Cardiac fibroblast (primary cell): ENCODE measurements at places on chromosomes 11 and 22.

- no peak for DNase-seq
Observed at GRCh38 chr11:72581067-72581466, 93.2 kb downstream of the PDE2A start.

DNA sequence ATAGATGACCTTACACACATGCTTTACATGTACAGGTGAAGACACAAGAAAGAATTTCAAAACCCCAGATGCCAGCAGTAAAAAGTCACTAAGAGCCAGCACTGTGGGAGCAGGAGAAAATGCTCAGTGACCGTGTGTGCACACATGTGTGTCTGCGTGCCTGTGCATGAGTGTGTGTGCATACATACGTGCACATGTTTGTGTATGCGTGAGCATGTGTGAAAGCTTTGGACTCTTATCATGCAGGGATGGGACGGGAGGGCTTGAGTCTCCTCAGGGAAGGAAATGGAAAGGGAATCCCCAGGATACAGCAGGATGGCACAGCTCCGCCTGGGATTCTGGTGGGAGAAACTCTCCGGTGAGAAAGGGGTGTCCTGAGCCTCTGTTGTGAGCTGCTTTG lies 121.5 kb upstream of the B3GAT1 start:
- DNase-seq: no peak

GRCh38 chr11:46296528-46297448 lies 19.3 kb downstream of the CREB3L1 start:
- peak; percentile 97 for DNase-seq

- DNase-seq: peak; percentile 96
Observed at GRCh38 chr11:65422633-65423515, at the start of gene NEAT1. Gene NEAT1 (plus strand): TSS chr11:65422798.

GRCh38 chr11:108912581-108912980 lies 247.7 kb downstream of the DDX10 start:
- peak; percentile 70 for DNase-seq

DNA sequence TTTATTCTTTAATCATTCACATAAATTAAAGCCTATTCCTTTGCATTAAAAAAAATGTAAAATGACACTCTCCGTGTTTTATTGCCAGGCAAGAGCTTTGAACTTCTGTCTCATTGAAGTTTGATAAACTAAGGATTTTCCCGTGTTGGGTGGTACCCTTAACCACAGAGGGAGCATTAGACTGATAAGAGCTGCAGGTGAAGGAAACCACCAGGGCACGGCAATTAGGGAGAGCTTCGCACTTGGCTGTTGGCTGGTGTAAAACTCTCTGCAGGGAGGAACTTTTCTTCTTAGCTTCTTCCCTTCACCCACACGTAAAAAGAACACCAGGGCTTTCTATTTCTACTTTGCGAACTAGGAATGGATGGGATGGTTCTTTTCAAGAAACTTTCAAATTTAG lies 47.0 kb downstream of the CSTPP1 start:
- no peak for DNase-seq

DNA sequence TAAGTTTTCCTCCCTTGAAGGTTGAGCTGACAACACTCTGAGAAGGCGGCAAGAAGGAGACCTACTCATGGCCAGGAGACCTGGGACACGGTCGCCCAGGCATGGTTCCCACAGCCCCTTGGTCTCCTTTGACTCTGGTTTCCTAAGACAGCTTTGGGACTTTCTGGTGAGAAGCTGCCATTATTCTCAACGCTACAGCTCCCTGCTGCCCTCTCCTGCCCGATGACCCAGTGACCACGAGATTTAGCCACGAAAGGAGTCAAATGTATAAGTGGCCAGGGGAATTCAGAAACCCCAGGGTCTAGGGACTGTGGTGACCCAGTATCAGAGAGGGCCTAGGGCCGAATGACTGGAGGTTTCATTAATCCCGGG lies 699 bp upstream of the SDF2L1 start:
- DNase-seq: peak; percentile 70

DNA sequence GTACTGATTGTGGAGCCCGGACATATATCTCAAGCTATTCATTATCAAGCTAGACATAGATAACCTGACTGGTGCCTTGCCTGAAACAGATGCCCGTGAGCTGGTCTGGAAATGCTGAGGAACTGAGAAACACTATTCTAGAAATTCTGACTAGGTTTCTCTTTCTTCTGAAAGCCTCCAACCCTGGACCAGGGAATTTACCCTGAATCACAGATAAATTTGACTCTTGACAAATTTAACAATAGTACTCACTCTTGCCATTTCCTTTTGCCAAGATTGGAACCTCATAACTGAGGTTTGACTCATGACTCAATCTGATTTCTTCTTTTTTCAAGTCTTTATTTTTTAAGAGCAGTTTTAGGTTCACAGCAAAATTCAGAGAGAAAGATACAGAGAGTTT lies 189.6 kb upstream of the SYN3 start:
- DNase-seq: peak; percentile 40

DNA sequence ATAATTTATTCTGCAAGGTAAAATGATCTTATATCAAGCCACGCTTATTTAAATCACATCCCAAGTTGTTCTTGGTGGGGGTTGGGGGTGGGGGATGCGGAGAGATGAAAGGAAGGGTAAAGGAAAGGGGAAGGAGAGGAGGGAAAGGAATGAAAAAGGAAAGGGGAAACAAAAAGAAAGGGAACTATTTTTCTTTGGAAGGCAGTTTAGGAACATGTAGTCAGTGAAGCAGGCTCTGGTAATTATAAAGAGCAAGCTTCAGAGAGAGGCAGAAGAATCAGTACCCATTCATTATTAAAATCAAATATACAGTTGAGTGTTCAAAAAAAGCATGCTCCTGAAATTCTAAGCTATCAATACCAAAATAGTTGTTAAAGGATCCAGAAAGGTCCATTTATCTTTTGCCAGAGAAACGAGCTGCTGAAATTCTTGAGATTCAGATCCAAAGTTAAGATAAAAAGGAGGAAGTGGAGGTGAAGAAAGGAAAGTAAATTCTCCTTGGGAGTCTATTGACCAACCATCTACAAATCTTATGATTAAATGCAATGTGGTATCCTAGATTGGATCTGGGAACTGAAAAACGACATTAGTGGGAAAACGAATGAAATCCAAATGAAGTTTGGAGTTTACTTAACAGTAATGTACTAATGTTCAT lies 107.4 kb downstream of the SGSM3 start:
- no peak for DNase-seq

GRCh38 chr22:37909766-37910165 lies 3.7 kb downstream of the MICALL1 start:
- DNase-seq: no peak

GRCh38 chr22:30399718-30400117 lies 2.9 kb downstream of the SEC14L2 start:
- no peak for DNase-seq

DNA sequence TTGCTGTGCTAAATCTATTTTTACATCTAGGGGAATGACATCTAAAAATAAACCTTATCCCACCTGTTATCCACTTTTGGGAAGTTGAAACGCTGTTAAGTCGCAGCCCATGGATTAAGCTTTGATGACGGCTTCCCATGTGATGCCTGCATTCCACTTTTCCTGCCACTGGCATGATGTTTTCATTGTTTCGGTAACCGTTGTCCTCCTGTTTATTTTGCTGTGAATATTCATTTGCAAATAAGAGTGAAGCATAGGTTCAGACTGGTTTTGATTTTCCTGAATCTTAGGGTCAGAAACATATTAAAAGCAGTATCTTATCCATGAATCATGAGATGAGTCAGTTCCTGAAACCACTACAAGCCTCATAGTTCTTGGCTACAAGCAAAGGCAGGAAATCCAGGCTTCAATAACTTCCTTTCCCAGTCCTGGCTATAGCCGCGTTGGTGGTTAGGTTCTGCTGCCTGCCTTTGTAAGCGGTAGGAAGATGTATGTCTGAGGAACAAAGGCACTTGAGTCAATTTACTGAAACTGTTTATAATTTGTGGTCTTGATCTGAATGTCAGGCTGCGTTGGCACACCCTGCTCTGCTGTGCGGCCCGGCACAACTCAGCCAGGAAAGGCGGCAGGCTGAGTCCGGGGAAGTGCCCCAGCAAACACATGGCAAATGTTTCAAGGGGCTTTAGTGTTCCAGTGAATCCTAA lies 19.4 kb downstream of the TEAD1 start:
- DNase-seq: peak; percentile 96

- no peak for DNase-seq
Observed at GRCh38 chr22:50272044-50272802, 2.0 kb upstream of the MAPK11 start.

GRCh38 chr11:19974886-19975285 lies 185.4 kb downstream of the DBX1 start:
- no peak for DNase-seq

DNA sequence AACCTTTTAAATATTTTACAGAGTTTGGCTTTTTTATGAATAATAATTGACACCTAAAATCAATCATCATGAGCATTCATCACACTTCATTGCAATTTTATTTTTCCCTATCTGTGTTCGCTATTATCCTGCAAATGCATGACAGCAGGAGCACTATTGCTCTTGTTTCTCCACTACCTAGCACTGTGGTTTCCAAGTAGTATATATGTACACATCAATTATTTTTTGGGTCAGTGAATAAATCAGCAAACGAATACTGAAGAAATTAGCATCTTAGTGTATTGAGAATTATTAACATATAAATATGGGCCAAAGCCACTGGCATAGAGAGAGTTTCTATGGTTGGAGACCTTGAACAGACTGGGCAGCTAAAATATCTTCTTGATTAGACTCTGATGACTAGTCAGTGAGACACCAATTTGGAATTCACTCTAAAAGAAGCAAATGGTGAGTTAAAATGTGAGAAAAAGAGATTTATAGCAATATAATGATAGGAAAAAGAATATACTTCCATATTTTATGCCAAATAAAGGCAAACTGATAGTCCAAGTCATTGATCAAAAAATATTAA lies 731.1 kb upstream of the LUZP2 start:
- DNase-seq: peak; percentile 48

GRCh38 chr22:49052023-49052538 lies 775.6 kb downstream of the BRD1 start:
- no peak for DNase-seq

DNA sequence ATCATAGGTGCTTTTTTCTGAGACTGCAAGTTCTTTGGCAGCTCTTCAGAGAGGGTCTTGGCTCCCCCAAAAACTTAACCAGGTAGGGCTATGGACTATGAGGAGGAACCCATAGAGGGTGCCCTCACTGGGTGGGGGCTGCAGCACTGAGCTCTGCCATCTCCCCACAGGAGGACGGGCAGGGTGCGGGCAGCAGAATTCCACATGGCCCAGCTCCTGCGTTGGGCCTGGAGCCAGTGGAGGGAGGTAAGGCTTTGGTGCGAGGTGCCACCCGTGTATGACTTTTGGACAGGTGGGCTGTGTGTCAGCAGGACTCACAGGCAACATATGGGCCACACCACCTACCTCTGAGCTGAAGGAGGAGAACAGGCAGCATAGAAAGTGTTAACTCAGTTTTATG lies 58.4 kb downstream of the PISD start:
- DNase-seq: no peak

- no peak for DNase-seq
Observed at GRCh38 chr22:17472932-17473331, 90.4 kb upstream of the SLC25A18 start.

DNA sequence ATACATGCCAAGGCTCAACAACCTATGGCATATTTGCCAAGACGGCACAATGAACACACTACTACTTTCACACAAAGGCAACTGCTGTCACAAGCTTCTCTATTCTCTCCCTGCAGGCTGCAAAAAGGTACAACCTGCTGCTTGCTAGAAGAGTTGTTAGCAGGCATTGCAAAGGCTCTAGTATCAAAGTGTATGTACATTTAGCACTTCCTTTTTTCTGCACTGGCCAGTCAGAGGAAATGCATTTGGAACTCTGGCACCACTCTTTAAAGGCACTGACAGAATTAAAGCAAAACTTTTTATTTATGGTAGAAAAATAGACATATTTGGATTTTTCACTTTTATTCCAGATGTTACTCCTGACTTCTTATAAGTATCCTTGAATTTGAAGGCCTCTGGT lies 125.9 kb downstream of the CWF19L2 start:
- DNase-seq: no peak

DNA sequence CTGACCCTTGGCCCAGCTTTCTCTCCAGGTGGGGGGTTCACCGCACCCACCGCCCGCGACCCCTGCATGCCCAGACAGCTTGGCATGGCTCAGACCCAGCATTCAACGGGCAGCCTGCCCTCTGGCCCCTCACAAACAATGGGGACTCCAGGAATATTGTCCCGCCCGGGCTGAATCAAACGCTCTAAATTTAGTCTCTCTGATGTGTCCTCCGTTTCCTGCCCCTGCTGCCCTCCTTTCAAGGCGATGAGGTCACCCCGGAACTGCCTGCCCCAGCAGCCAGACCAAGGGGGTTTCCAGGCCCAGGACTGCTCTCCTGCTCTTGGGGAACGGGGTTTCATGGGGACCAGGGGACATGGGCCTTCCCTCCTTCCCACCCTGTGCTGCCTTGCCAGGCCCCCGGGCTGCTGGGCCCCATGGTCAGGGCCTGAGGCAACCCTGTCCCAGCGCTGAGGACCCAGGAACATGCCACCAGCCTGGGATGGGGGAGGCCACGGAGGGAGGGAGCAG lies 10.1 kb upstream of the PDGFB start:
- DNase-seq: peak; percentile 80

GRCh38 chr22:20577045-20577444 lies 69.6 kb downstream of the MED15 start:
- no peak for DNase-seq

DNA sequence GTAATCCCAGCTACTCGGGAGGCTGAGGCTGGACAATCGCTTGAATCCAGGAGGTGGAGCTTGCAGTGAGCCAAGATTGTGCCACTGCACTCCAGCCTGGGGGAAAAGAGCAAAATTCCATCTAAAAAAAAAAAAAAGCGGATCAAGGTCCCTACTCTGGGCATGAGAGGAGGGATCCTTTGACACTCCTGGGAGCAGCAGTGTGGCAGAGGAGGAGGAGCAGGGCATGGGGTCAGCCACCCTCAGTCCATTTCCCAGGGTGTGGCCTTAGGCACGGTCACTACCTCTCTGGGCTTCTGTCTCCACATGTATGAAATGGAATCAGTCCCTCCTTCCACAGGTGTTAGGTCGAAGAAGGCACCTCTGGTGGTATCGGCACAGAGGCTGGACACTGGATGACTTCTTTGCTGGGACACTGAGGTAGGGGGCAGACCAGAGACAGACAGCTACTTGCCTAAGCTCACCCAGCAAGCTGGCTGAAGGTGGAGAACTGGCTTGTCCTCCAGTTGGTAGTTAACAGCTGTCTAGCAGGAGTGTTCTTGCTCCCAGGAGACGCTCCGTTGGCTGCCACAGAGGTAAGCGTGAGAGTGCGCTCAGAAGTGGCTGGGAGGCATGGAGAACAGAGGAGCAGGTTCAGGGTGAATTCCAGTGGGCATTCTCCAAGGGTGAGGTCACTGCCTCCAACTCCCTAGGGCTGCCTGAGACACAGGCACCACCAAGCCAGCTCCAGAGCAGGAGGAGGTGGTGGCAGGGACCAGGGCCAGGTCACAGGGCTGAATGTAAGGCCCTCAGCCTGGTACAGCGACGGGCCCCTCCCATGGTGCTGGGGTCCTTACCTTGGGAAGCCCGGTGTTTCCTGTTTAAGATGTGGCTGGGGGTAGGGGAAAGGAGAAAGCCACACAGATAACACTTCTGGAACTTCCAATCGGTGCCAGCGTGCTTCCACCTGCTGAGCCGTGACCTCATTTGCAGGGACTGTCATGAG lies 19.5 kb downstream of the TXN2 start:
- peak; percentile 92 for DNase-seq

- DNase-seq: no peak
Observed at GRCh38 chr11:30758518-30758917, 172.4 kb upstream of the MPPED2 start.
